ENCODE measurements at places on chromosomes 5 and 9.

GRCh38 chr5:40221796-40222195 is 457.9 kb upstream of the PTGER4 start:
- no peak for DNase-seq

DNA sequence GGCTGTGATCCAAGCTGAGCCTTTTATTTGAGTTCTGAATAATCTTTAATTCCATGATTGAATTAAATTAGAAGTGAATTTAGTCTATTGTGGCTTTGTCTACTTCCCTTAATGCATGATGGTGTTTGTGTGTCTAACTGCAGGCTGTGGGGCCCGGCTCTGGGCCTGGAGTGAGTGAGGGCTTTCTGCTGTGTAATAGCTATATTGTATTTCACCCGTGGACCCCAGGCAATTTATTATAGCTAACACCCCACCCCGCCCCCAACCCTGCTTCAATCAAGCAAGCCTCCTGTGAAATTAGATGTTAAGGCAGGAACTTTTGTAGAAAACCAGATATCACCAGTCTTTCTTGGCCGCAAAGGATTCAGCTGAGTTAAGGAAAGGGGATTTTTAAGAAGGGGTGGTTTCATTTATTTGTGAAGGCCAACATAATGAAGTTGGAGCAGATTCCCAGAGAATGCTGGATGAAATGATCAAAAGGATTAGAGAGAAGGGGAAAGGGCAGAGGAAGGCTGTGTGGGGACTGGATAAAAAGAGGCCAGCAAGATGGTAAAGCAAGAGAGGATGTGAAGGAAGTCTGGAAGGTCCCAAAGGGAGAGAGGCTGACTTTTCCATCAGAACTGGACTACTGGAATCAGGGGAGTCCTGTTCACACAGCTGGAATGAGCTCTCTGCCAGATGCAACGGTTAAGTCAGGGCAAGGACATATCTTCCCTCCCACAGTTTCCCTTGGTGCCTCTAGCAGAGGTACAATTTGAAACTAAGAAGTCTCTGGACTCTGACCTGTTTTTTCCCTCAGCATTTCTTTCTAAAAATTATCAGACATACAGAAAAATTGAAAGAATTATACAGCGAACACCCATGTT is 125.3 kb upstream of the SAP30L start:
- no peak for DNase-seq

DNA sequence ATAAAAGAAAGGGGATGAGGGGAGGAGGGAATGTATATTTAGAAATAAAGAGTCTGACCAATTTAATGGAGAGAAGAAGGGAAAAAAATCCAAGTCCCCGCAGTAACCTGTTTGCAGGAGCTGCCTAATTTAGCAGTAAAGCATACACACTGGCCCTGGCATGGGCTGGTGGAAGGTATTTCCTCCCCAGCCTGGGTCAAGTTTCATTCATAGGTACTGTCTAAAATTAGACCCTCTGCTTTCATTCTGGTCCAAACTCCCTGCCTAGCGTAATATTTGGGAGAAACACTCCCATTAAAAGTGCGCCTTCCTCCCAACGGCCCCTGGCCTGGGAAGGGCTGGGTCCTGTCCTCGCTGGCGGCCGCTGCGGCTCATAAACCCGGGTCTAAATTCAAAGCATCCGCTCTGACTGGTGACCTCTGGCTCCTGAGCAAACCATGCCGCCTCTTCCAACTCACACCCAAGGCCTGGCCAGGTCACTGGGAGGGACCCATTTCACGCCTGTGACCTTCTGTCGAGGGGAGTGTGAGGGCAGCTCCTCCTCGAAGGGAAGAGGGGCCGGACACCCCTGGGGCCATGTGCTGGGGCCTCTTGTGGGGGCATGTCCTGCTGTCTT is 123.2 kb downstream of the FGF18 start:
- DNase-seq: no peak

DNA sequence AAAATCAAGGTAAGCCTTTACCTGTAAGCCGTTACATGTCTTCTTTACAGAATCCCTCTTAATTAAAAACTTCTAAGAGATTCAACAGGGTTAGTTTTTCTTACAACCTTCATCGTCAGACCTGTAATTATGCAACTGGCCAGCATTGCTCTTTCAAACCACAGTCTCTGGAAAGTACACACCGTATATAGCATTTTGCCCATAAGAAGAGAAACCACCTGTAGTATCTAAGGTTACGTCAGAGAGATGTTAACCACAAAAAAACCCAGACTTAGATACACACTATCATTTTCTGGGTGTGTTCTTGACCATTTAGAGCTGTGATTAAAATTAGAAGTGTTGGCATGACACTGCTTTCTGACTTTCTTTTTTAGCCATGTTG is 140.0 kb downstream of the MUSK start:
- no peak for DNase-seq

Measured in activated CD4-positive, alpha-beta T cell treated with anti-CD3 and anti-CD28 coated beads for 24 hours (primary cell).